Mucosa of descending colon (tissue), 3 donors: ENCODE measurements at places on chromosomes 16 and 17.

- DNase-seq = no peak
These were observed 4.2 kb upstream of the NDRG4 start for GRCh38 chr16:58495521-58496331.

GRCh38 chr17:36546418-36547093 is 1.8 kb downstream of the GGNBP2 start:
- no peak for DNase-seq

- DNase-seq = no peak
These were observed 51.0 kb upstream of the GPRC5B start for GRCh38 chr16:19935694-19936093.

DNA sequence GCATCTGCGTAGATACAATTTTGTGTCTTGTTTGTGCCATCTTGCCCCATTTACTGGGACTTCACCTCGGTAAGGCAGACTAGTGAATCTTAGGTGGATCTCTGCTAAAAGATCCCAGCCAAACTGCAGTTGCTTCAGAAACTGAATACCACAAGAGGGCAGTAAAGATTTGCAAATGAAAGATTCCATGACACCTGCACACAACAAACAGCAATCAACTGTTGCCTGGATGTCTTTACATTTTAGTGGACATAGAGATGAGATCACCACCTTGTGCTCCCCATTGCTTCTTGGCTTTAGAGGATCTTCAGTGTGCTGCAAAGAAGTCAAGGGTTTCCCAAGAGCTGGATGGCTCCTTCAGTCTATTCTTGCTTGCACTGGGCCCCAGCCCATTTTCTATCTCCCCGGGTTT is 119.2 kb upstream of the CACNG5 start:
- DNase-seq = no peak

GRCh38 chr17:65047941-65048340 is 8.6 kb downstream of the GNA13 start:
- no peak for DNase-seq
